ENCODE measurements at places on chromosomes 12 and 14.

- DNase-seq, result no peak
Observed at GRCh38 chr12:57477710-57478681, 1.7 kb downstream of the ARHGAP9 start.

GRCh38 chr14:103292426-103293374, 41.3 kb upstream of the EIF5 start:
- peak; percentile 44 for DNase-seq

GRCh38 chr12:9851927-9852326, 17.2 kb downstream of the CLEC2B start:
- no peak for DNase-seq

GRCh38 chr14:69819607-69820006, 22.6 kb upstream of the SLC10A1 start:
- DNase-seq, result no peak

GRCh38 chr12:127108360-127109215, 1158.4 kb upstream of the TMEM132C start:
- DNase-seq, result peak; percentile 11

Measured in stimulated activated CD8-positive, alpha-beta memory T cell treated with anti-CD3 and anti-CD28 coated beads, Interleukin-4, amount 100 ng/mL, for 4 hours (primary cell).